ENCODE measurements at places on chromosomes 3 and 15.

DNA sequence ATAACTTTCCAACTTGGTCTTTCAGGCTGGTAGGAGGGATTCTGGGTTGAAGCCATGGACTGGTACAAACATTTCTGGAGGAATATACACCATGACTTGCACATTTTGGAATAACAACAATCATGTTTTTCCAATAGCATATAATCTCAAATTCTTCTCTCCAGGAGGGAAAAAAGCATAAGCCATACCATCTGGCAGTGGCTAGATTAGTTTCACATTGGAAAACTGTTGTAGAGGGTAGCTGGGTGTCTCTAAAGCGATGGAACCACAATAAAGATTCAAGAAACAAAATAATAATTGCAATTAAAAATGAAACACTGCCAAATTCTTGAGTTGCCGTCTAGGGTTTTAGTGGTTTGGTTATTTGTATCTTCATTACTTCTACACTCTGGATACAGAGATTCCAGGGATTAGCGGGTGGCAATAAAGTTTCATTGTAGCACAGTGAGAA, 278.5 kb upstream of the RASGRP1 start:
- no peak for DNase-seq

GRCh38 chr3:149575961-149576564, 81.8 kb downstream of the WWTR1 start:
- no peak for DNase-seq

- DNase-seq, result peak; percentile 33
These were observed 54.8 kb downstream of the UBP1 start for GRCh38 chr3:33385423-33385822.

DNA sequence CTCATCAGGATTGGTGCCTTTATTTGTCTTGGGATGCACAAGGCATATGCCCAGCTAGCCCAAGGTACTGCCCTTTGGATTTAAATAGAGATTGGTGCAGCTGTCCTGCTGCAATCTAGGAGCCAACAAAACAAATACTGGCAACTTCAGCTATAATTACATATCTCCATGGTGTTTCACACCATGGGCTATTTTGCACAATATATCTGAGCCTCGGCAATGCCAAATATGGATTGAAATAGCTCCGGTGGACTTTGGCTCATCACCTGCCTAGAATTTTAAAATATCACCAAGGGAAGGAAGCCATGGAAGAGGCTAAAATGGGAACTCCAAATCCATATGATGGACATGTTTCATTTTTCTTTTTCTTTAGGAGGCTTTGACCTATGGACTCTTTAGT, 367.8 kb upstream of the UMPS start:
- DNase-seq, result no peak

GRCh38 chr3:150365132-150365604, 42.9 kb upstream of the TSC22D2 start:
- no peak for DNase-seq

GRCh38 chr15:82952158-82953081, at the start of gene HOMER2:
Gene HOMER2 (minus strand): TSS chr15:82952720. CDS start chr15:82952535, 185 bp downstream.
- DNase-seq, result no peak

DNA sequence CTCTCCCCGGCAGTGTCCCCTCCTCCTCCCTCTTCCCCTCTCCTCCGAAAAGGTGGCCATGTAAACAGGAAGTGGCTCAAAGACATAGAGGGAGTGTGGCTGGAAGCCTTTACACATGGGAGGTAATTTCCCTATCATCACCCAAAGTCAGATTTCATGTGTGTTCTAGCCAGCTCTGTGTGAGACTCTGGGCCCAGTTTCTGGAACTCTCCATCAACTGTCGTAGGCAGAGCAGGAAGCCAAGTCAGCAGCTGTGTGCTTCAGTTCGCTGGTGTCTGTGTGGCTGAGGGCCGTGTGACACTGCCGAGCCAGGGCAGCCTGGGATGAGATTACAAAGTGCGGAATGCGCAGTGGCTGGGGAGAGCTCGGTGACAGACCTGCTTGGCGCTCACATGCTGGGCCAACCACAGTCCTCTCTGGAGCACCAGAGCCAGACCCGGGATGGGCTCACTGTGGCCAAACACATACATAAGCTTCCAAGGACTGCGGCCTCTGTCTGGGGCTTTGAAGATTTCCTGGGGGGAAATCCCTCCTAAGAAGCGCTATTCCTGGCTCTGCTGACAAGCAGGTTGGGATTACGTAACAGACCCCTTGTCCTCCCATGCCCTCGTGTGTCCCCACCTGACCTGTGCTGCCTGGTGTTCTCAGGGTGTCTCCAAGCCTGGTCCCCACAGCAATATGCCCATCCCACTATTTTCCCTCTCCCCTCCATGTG, 50.7 kb downstream of the UMPS start:
- no peak for DNase-seq

GRCh38 chr3:14452740-14453710, 50.6 kb downstream of the SLC6A6 start:
- DNase-seq, result no peak

DNA sequence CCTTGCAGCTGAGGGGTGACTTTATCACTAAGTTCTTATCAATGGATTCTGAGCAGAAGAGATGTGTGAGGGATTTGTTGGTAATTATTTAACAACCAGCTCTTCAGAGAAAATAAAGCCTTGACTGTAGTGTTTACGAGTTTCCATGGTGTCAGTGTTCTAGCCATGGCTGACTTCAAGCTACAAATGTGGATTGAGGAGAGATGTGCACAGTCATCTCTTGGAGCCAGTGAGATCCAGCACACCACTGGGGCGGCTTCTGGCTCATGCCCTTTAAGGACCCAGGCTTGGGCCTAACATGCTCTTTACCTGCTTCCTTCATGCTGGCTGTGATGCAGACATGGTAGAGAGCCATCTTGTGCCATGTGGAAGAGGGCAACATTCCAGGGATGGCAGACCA, 145.6 kb upstream of the MRPS22 start:
- no peak for DNase-seq

- DNase-seq, result no peak
These were observed 59.8 kb downstream of the LRRC3B start for GRCh38 chr3:26682406-26682805.

GRCh38 chr15:31867536-31868442, 162.5 kb upstream of the CHRNA7 start:
- peak; percentile 37 for DNase-seq

- no peak for DNase-seq
These were observed 231.8 kb downstream of the TP63 start for GRCh38 chr3:189863031-189863430.

DNA sequence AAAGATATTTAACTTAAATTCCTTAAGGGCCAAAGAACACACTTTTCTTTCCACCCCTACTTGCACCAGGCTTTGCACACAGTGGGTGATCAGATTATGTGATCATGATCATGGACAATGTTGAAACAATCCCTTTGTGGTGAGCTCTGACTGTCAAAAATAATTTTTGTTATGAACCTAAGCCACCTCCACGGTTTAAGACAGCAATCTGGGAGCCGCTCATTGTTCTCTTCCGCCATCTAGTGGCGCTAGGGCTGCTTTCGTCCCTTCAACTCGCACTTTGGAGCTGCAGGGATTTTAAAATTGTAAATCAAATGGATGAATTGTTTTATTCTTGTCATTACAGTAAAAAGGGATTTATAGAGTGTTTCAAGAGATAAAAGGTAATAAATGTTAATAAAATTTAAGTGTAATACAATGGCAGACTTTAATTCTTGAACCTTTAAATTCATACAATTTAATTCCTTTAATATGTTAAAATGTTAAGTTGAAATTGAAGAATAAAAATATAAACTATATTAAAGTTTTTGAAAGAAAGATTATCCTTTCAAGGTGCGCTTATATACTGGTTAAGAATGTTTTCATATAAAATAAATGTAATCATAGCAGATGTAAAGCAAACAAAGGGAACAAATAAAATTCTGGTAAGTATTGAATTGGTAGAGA, 45.3 kb upstream of the ARL6 start:
- peak; percentile 58 for DNase-seq

- no peak for DNase-seq
These were observed 64.4 kb upstream of the ACAN start for GRCh38 chr15:88738796-88739195.

DNA sequence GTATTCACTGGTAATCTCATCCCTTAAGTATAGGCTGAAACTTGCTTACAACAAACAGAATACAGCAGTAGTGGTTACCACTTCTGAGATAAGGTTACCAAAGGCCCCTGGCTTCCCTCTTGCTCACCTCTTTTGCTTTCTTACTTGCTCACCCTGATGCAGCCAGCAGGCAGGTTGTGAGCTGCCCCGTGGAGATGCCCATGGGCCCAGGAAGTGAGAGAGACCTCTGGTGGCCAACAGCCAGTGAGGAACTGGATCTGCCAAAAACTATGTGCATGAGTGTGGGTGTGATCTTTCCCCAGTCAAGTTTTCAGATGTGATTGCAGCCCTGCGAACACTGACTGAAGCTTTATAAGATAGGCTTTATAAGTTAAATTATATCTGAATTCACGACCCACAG, 48.7 kb downstream of the NMNAT3 start:
- no peak for DNase-seq

GRCh38 chr3:194976874-194977273, 291.2 kb downstream of the FAM43A start:
- DNase-seq, result no peak

Measured in stimulated activated CD4-positive, alpha-beta T cell treated with anti-CD3 and anti-CD28 coated beads, Interleukin-12 subunit alpha, Interleukin-12 subunit beta, amount 100 ng/mL, for 48 hours (primary cell).